ENCODE measurements at places on chromosomes 7 and 10.
A peak's percentile ranks its signal among the peaks of the same experiment; 100 is the strongest.

GRCh38 chr7:130925136-130925794 lies 191.3 kb upstream of the KLF14 start:
- no peak for DNase-seq

- peak; percentile 65 for DNase-seq
Observed at GRCh38 chr10:118501171-118501570, 94.3 kb downstream of the PRLHR start.

DNA sequence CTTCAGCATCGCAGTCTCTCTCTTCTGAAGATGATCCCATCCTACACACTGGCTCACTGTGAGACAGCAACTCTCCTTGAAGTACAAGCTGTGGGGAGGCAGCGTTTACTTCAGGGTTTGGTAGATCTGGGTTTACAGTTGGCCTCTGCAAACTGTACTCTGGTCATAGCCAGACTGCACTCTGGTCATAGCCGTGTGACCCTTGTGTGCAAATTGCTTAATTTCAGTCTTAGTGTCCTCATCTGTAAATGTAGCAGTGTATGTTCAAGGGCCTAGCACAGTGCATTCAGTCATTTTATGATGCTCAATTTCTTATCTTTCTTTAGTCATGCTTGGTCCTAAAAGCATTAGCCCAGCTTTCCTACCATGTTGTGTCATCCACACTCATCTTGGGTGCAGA lies 188.2 kb downstream of the LRMDA start:
- DNase-seq, result no peak

DNA sequence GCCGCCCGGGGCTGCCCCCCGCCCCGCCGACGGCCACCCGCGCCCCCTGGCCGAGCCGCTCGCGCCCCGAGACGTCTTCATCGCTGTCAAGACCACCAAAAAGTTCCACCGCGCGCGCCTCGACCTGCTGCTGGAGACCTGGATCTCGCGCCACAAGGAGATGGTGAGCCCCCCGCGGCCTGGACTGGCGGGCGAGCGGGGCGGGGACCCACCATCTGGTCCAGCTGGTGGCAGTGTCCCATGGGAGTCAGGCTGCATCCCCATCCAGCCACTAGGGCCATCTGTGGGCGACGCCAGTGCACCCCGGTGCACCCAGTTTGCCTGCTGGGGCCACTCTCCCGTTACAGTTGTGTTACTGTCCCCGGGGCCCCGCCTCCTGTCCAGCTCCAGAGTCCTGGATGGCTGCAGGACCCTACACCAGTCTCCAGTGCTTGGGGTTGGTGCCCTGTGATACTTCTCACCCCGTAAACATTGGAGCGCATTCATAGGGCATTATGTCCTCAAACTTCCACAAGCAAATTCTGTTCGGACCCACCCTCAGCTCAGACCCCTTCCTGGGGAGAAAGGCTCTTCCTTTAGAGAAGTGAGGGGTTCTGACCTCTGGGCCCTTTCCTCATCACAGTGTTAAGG lies 672 bp downstream of the LFNG start:
- DNase-seq, result no peak

GRCh38 chr7:45048748-45049147 lies 40.0 kb downstream of the NACAD start:
- no peak for DNase-seq

GRCh38 chr7:41107330-41107937 lies 595.5 kb downstream of the INHBA start:
- no peak for DNase-seq

DNA sequence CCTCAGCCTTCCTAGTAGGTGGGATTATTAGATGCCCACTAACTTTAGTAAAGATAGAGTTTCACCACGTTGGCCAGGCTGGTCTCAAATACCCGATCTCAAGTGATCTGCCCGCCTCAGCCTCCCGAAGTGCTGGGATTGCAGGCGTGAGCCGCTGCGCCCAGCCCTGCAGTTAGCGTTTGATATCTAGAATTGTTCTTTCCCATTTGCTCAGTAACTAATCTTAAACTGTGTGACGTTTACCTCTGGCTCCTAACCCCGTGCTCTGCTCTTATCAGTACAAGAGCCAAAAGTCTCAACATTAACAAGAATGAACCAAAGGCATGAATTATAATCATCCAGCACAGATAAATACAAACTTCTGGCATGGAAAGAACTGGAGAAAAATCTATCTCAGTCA lies 47.4 kb downstream of the IGF2BP3 start:
- DNase-seq, result no peak

GRCh38 chr7:137962875-137963507 lies 38.9 kb downstream of the CREB3L2 start:
- no peak for DNase-seq

All from fibroblast of lung (primary cell).